ENCODE measurements at places on chromosomes 7 and 10. TPM values are rescaled to one million over a fixed set of nuclear protein-coding genes. Genes with fewer than 3 reads are reported as not detected.

- no peaks in the 10 kb centered on the region for H3K36me3 ChIP-seq
- no peak for DNase-seq
- no peaks in the 10 kb centered on the region for H3K27me3 ChIP-seq
- H3K4me3 ChIP-seq = no peak overlapping the region
- H3K27ac ChIP-seq = no peak overlapping the region
- no peaks in the 10 kb centered on the region for H3K4me1 ChIP-seq
These were observed 434.4 kb downstream of the TCERG1L start for GRCh38 chr10:130877126-130877525.

- no peaks in the 10 kb centered on the region for H3K4me1 ChIP-seq
- no peak for DNase-seq
- H3K27me3 ChIP-seq = no peaks in the 10 kb centered on the region
- no peak overlapping the region for H3K4me3 ChIP-seq
- H3K27ac ChIP-seq = no peak overlapping the region
These were observed 466.1 kb upstream of the C7orf33 start for GRCh38 chr7:148124477-148124876.

- peaks cover 18% of the 10 kb centered on the region for H3K36me3 ChIP-seq
- H3K4me1 ChIP-seq = no peaks in the 10 kb centered on the region
- no peak for DNase-seq
- no peak overlapping the region for H3K4me3 ChIP-seq
These were observed 88.4 kb upstream of the RHEB start for GRCh38 chr7:151608031-151608551.

- H3K36me3 ChIP-seq = no peaks in the 10 kb centered on the region
- no peak overlapping the region for H3K4me3 ChIP-seq
- no peak for DNase-seq
- no peak overlapping the region for H3K27ac ChIP-seq
These were observed 346.9 kb downstream of the DNAJB6 start for GRCh38 chr7:157683747-157684156.

Gene HKDC1
- polyA plus RNA-seq = not detected

Gene PDK4
- 2.2 TPM for polyA plus RNA-seq

Gene SEC61G
- 221 TPM for polyA plus RNA-seq

Measured in CD14-positive monocyte (primary cell).